ENCODE measurements at places on chromosomes 5 and 9. TPM values are rescaled to one million over a fixed set of nuclear protein-coding genes. Genes with fewer than 3 reads are reported as not detected.
A peak's percentile ranks its signal among the peaks of the same experiment; 100 is the strongest.

The PCDHB11 gene
- 1.1 TPM for total RNA-seq

The GRIN1 gene
- total RNA-seq = not detected

The BHMT2 gene
- 3.3 TPM for total RNA-seq

The ZNF366 gene
- 5.8 TPM for total RNA-seq

The ADAMTSL1 gene
- total RNA-seq = 0.05 TPM

GRCh38 chr5:122605236-122605635, 169.6 kb upstream of the SNX2 start:
- no peak for DNase-seq
- no peak overlapping the region for H3K27ac ChIP-seq

GRCh38 chr5:145906401-145906800, 30.0 kb upstream of the SH3RF2 start:
- no peak overlapping the region for H3K4me3 ChIP-seq
- H3K27me3 ChIP-seq = no peaks in the 10 kb centered on the region
- H3K36me3 ChIP-seq = no peaks in the 10 kb centered on the region
- no peak for DNase-seq

GRCh38 chr9:133347515-133347984, 381 bp downstream of the MED22 start:
- no peaks in the 10 kb centered on the region for H3K27me3 ChIP-seq
- peak overlapping the region; percentile 97 for H3K27ac ChIP-seq
- DNase-seq = no peak
- peaks cover 22% of the 10 kb centered on the region for H3K4me1 ChIP-seq
- no peaks in the 10 kb centered on the region for H3K36me3 ChIP-seq
- peak overlapping the region; percentile 97 for H3K4me3 ChIP-seq

- H3K27me3 ChIP-seq = no peaks in the 10 kb centered on the region
- no peaks in the 10 kb centered on the region for H3K4me1 ChIP-seq
- no peaks in the 10 kb centered on the region for H3K36me3 ChIP-seq
These were observed 366.3 kb upstream of the ADAMTS16 start for GRCh38 chr5:4773827-4774317.

DNA sequence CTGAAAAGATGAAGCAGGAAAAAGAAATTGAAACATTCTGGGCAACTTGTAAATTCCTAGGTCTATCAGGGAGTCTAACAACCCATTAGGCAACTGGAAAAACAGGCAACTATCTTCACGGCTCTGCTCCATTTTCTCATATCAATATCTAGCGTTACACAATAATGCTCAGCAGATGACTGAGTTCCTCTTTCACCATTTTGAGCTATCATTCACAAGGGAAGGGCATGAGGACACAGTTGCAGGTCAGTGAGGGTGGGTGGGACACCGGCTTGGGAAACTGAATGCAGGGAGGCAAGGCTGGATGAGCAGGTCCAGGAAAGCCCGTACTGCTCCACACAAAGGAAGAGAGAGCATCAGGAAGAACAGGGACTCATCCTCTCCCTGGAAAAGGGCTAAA, 67.0 kb downstream of the FRMD3 start:
- H3K4me3 ChIP-seq = no peak overlapping the region
- DNase-seq = no peak
- peaks cover 42% of the 10 kb centered on the region for H3K4me1 ChIP-seq
- H3K27ac ChIP-seq = peak overlapping the region; percentile 59

GRCh38 chr5:73318308-73318719, 130.3 kb downstream of the FOXD1 start:
- H3K36me3 ChIP-seq = no peaks in the 10 kb centered on the region
- no peak overlapping the region for H3K27ac ChIP-seq
- H3K4me1 ChIP-seq = no peaks in the 10 kb centered on the region
- peaks cover 22% of the 10 kb centered on the region for H3K27me3 ChIP-seq
- DNase-seq = no peak

- no peak for DNase-seq
- no peaks in the 10 kb centered on the region for H3K4me1 ChIP-seq
- H3K36me3 ChIP-seq = no peaks in the 10 kb centered on the region
These were observed 417.5 kb upstream of the MEF2C start for GRCh38 chr5:89300426-89300970.

DNA sequence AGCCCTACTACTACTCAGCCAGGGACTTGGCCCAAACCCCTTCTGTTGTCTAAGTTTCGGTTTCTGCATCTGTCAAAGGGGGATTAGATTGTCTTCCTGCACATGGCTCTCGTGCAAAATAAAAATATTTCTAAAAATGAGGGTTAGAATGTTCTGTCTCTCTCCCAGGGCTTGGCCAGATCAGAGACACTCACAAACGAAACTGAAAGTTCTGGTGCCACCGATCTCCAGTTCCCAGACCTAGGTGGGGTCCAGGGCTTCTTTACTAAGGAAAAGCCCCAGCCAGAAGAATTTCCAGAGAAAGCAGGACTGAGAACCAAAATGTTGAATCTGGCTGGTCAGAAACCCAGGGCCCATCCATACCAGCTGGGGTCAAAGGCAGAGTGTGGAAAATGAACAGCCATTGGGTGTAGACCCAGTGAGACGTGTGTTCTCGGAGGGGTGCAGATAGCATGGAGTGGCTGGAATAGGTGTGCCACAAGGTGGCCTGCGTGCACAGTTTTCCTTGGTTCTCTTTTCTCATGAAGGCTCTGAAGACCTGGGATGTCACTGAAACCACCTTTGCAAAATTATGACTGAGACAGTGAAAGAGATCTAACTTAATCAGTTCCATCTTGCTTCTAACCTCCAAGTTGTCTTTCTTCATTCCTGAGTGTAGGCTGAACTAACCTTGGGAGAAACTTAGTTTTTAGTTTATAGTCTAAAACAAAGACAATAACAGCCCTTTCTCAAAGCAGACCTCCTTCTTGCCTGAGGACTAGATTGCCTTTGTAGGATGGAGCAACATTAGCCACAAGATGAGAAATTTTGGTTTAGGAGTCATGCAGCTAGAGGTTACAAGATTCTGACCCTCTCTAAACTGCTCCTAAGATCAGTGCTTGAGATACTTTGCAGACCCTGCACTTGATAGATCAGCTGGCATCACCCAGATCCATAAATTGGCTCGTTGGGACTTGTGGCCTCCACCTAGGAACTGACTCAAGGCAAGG, 2.3 kb upstream of the SLC23A1 start:
- H3K27me3 ChIP-seq = no peaks in the 10 kb centered on the region
- H3K4me3 ChIP-seq = peak overlapping the region; percentile 34
- peaks cover 26% of the 10 kb centered on the region for H3K4me1 ChIP-seq
- peak overlapping the region; percentile 69 for H3K27ac ChIP-seq
- no peak for DNase-seq
- no peaks in the 10 kb centered on the region for H3K36me3 ChIP-seq

DNA sequence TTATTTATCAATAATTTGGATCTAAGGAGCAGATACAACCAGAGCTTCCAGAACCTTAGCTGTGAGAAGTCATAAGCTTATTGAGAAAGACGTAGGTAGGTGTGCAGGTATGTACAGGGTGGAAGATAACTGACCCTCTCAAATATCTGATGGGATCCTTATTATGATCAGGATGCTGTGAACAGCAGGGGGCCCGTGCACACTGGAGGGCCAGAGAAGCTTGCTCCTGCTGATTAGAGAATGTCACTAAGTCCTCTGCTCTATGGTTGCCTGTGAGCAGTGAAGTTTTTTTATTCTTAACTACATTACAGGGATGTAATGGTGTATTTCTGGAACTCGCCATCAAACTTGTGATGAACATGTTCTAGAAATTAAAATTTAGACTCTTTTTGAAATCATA, 108.9 kb upstream of the POU5F2 start:
- no peak overlapping the region for H3K27ac ChIP-seq
- no peaks in the 10 kb centered on the region for H3K27me3 ChIP-seq
- DNase-seq = no peak
- H3K4me3 ChIP-seq = no peak overlapping the region

DNA sequence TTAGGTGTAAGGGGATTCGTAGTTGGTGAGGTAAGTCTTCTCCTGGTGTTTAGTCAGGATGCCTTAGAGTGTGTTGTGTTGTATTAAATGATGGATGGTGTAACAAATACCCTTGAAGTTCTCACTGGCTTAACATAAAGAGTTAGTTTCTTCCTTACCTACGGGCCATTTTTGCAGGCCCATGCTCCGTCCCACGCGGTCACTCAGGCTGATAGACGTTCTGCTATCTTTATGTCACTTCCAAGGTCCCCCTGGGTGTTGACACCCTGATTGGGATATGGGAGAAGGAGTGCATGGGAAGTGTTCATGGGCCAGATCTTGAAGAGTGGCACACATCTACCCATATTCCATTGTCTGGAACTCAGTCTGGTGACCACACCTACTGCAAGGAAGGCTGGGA, 214.0 kb downstream of the MAST4 start:
- H3K4me1 ChIP-seq = no peaks in the 10 kb centered on the region
- H3K4me3 ChIP-seq = no peak overlapping the region
- H3K27me3 ChIP-seq = no peaks in the 10 kb centered on the region
- H3K27ac ChIP-seq = no peak overlapping the region
- no peaks in the 10 kb centered on the region for H3K36me3 ChIP-seq

- H3K4me3 ChIP-seq = no peak overlapping the region
- no peak for DNase-seq
- H3K4me1 ChIP-seq = no peaks in the 10 kb centered on the region
- no peak overlapping the region for H3K27ac ChIP-seq
- no peaks in the 10 kb centered on the region for H3K36me3 ChIP-seq
These were observed 124.3 kb downstream of the STK32A start for GRCh38 chr5:147359101-147359500.

GRCh38 chr5:14965815-14966214, 94.2 kb upstream of the ANKH start:
- H3K4me1 ChIP-seq = no peaks in the 10 kb centered on the region
- H3K27ac ChIP-seq = no peak overlapping the region
- H3K4me3 ChIP-seq = no peak overlapping the region

GRCh38 chr5:76715736-76716455, at the start of gene F2R:
TSS of gene F2R (plus strand) at chr5:76716126. CDS start at chr5:76716308, 182 bp downstream.
- peak within 1 kb of the TSS; percentile 53 for H3K27ac ChIP-seq
- H3K27me3 ChIP-seq = peaks cover 4% of the 10 kb centered on the region
- H3K36me3 ChIP-seq = no peaks in the 10 kb centered on the region
- DNase-seq = no peak

Measured in gastrocnemius medialis (tissue), 4 donors.